ENCODE measurements at places on chromosomes 6 and 20.

GRCh38 chr6:1524040-1524480 lies 85.7 kb upstream of the FOXC1 start:
- DNase-seq: peak; percentile 83

GRCh38 chr6:43760210-43761168 lies 9.5 kb upstream of the VEGFA start:
- no peak for DNase-seq

- DNase-seq: no peak
Measured at GRCh38 chr6:16849988-16850680, 88.9 kb upstream of the ATXN1 start.

DNA sequence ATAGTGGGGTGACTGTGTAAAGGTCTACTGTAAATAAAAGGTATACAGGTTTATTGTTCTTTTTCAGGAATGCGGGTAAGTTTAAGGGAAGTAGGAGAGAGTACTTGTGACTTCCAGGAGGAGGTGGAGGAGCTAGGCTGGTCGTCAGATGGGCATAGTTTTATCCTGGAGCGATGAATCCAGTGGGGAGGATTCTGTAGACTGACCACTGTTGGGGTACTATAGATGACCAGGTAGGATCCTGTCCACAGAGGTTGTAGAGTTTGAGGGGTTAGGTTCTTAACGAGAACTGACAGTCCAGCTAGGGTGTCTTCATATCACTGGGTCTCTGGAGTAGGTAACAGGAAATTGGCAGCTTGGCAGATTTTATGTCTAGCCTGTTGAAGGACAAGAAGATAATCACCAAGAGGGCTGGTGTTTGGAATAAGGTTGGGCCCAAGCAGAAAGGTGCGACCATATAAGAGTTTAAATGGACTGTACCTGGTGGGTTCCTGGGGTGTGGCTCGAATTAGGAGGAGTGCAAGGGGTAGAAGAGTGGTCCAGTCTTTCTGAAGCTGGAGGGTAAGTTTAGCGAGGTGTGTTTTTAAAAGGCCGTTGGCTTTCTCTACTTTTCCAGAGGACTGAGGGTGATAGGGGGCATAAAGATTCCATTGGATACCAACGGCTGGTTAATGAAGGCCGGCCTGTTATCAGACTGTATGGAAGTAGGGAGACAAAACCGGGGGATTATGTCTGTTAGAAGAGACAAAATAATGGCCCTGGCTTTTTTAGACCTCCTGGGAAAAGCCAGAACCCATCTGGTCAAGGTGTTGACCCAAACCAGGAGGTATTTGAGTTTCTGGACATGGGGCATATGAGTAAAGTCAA lies 751.3 kb upstream of the ADGRB3 start:
- no peak for DNase-seq

DNA sequence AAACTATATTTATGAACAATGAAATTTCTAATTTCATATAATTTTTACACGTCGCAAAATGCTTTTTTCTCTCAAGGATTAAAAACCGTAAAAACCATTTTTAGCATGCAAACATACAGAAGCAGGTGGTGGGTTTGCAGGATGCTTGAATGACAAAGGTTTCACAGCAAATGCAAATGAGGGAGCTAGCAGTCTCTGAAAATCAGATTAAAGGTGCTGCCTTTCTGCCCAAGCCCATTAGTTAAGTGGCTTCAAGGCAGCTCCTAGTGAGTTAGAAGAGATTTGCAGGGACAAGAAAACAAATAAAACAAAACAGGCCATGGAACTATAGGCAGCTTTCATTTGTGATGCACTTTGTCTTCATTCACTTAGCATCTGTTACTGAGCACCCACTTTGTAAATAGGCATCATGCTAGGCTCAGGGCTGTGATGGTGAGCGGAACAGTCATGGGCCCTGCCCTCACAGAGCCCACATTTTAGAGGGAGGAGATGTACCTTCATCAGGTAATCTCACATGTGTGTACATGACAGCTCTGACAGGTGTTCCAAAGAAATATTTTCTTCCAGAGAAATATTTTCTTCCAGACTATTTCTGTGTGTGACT lies 29.5 kb downstream of the NAPB start:
- no peak for DNase-seq

DNA sequence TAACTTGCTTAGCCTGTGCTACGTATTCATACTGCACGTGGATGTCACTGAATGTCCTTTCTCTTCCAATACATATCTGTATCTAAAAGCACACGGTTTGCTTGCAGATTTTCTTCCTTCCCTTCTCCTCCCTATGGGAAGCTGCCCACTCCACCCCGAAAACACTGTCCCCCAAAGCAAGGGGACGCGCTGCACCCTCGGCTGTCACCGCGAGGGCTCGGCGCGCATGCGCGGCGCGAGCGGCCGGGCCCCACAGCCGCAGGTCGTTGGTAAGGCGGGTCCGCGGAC lies 659 bp downstream of the TMX4 start:
- DNase-seq: no peak

GRCh38 chr6:146543940-146544615 lies 445 bp downstream of the RAB32 start:
- no peak for DNase-seq

- DNase-seq: no peak
Measured at GRCh38 chr20:14342918-14343317, 5.5 kb upstream of the FLRT3 start.
